Hematopoietic multipotent progenitor cell (in vitro differentiated cells): ENCODE measurements at places on chromosomes 16 and 17.

- no peak for DNase-seq
Observed at GRCh38 chr17:7574176-7574953, 5.1 kb upstream of the CD68 start.

- DNase-seq, result peak; percentile 86
Observed at GRCh38 chr16:87963400-87963799, 12.2 kb downstream of the BANP start.

- DNase-seq, result no peak
Observed at GRCh38 chr16:3999479-4000325, 116.5 kb downstream of the ADCY9 start.

GRCh38 chr17:47872651-47873161 is 21.7 kb upstream of the SP6 start:
- no peak for DNase-seq

GRCh38 chr16:51393381-51394005 is 242.4 kb upstream of the SALL1 start:
- no peak for DNase-seq

GRCh38 chr16:58425756-58426494 is 33.7 kb downstream of the GINS3 start:
- DNase-seq, result peak; percentile 88

DNA sequence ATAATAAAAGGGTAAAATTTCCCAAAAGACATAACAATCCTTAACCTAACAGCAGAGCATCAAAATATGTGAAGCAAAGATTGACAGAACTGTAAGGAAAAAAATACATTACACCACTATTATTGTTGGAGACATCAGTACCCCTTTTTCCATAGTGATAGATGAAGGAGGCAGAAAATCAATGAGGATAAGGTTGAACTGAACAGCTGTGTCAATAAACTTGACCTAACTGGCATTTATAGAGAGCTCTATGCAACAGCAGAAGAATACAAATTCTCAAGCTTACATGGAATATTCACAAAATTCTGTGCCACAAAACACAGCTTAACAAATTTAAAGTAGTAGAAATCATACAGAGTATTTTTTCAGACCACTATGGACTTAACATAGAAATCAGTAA is 195.0 kb upstream of the ELAC2 start:
- DNase-seq, result no peak

GRCh38 chr17:34721326-34721725 is 141.9 kb downstream of the TMEM132E start:
- no peak for DNase-seq

- no peak for DNase-seq
Observed at GRCh38 chr17:48719642-48720265, 2.6 kb downstream of the PRAC1 start.

- DNase-seq, result no peak
Observed at GRCh38 chr16:15932939-15933338, 16.5 kb upstream of the ABCC1 start.

- DNase-seq, result no peak
Observed at GRCh38 chr16:56388209-56388608, 37.1 kb downstream of the AMFR start.

- DNase-seq, result no peak
Observed at GRCh38 chr16:5944971-5945370, 847.4 kb upstream of the EEF2KMT start.

GRCh38 chr16:23615805-23616204 is 19.7 kb upstream of the NDUFAB1 start:
- no peak for DNase-seq
